ENCODE measurements at places on chromosomes 6 and 20.

DNA sequence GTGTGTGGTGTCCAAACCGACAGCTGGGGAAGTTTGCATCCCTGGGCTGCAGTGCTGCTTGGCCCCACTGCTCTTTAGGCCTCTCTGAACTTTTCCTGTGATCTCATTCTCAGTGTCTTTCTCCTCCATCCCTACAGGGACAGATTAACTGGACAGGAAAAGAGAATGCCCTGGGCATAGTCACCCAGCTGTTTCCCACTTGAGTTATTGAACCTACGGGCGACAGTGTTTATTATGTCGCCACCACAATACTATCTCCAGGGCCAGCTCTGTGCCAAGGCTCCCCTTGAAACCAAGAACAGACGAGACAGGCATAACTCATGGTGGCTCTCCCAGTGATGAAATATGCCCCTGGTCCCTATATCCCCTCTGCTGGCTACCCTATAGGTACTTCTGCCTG lies 147.8 kb upstream of the EPHA7 start:
- no peak for DNase-seq

- DNase-seq = no peak
Measured at GRCh38 chr6:116280161-116280932, 617 bp upstream of the TSPYL1 start.

- no peak for DNase-seq
Measured at GRCh38 chr6:16442031-16442430, 203.6 kb downstream of the GMPR start.

GRCh38 chr6:42530751-42531150 lies 33.1 kb upstream of the UBR2 start:
- DNase-seq = no peak

DNA sequence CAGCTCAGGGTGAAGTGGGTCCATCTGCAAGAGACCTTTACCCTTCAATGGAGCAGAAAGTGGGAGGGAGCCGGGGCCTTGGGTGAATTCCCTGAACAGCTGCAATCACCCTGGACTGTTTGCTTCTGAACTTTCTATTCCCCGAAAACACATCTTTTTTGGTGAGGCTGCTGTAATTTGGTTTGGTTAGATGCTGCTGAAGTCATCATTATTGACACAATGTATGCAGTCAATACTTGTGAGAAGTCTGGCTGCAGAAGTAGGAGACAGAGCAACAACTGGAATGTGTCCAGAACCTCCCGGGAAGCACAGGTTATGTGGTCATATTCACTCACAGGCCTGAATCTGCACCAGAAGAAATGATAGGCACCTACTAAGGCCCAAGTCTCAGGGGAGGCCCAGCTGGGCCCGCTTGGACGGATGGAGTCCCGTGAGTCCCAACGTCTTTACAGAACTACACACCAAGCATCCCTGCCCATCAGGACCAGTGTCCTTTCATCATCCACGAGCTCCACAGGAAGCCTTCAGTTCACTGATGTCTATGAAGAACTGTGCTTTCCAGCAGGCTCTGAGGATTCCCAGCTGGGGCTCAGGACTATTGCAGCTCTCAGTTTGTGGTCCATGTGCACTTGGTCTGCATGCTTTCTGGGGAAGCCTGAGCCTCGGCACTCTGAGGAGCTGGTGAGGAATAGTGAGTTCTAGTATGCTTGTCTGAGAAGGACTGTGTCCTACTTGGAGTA lies 177.6 kb downstream of the THBS2 start:
- no peak for DNase-seq

GRCh38 chr6:118770112-118770788 lies 118.9 kb upstream of the CEP85L start:
- no peak for DNase-seq

DNA sequence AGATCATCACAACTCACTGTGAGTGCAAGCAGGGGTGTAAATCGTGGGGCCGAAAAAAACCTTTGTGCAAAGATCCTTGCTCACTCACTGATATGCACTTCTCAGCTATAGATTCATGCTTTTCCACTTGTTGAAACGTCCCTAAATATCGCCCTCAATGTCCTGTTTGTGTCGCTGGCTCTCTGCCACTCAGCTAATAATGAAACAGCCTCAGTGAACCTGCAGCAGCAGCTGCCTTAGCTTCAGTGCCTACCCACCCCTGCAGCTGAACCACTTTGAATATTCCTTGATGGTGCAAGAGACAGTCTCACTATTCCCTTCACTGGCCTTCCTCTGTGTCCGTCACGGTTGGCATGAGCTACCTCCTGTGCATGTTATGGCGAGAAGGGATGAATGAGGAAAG lies 128.9 kb upstream of the NAA20 start:
- DNase-seq = no peak

DNA sequence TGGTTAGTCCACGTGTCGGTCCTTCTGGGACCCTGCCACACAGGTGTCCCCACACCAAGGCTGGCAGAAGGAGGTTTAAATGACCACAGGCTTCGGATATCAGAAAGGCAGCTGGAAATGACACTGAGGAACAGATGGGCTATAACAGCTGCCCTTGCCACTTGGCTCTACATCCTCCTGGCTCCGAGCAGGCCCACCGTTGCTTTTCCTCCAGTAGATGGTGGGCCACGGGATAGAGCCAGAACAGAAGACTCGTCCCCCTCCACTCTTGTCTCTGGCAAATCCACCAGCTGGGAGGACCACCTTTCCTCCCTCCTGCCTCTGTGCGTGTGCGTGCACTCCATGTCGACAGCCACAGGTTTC lies 17.6 kb downstream of the WRNIP1 start:
- DNase-seq = no peak

DNA sequence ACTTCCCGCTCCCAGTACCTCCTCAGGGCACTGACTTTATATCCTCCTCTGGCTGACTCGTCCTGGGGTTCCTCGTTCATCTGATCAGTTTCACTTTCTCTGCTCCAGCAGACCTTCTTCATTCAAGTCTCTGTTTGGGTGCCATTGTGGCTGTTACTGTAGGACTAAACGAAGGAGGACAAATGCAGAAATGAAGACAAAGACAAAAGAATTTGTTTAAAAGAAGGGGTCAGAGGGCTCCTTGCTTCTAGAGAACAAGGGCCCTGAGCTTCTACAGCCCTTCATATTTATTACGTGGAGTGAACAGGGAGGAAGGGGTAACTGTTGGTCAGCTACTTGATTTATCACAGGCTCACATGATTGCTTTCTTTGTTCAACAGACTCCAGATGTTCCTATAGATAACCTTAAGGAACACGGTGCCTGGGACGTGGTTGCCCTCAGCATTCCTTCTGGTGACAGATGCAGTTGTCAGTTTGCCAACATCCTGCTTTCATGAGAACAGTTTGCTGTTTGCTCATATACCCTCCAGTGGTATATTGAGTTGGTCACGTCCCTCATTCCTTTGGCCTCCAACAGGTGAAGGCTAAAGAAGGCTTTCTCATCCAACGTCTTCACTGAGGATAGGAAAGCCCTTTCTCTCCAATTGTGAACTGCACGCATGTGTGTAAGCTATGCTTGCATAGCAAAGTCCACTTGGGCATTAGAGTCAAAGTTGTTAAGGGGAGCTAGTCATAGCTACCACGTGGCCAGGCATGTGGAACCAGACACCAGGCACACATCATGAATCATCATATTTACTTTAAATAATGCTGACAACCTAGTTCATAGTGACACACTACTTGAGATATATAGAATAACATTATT lies 69.1 kb upstream of the BTN3A2 start:
- DNase-seq = no peak

GRCh38 chr6:13467216-13467600 lies 20.2 kb downstream of the GFOD1 start:
- no peak for DNase-seq

DNA sequence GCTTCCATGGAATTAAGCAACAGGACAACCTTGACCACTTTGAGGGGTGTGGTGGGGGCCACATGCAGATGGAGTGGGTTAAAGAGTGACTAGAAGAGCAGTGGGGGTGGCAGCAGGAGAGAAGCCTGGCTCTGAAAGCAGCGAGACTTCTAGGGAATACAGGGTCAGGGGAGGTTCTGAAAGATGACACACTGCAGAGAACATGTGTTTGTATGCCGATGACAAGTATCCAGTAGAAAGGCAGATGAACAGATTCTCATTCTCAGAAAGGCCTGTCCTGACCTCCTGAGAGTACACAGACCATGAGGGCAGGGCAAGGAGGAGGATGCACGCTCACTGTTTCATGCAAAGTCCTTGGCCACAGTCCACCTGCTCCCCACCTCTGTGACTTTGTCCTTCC lies 2.9 kb downstream of the LPA start:
- DNase-seq = no peak

DNA sequence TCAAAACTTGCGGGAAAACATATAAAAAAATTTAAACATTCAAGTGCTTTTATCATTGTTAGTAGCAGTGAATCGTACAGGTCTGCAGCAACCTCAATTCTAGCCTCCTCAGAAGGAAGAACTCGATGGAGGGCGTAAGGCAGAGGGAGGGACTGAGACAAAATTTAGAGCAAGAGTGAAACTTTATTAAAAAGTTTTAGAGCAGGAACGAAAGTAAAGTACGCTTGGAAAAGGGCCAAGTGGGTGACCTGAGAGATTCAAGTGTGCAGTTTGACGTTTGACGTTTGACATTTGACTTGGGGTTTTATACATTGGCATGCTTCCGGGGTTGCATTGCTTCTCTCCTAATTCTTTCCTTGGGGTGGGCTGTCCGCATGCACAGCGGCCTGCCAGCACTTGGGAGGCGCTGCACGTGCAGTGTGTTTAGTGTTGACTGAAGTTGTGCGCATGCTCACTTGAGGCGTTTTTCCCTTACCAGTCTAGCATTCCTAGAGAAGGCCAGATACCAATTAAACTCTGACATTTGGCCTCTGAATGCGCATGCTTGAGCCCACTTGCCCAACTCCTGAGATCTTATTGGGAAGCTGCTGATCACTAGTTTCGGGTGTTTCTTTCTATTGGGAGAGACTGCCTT lies 82.6 kb downstream of the TBX18 start:
- no peak for DNase-seq

- peak; percentile 57 for DNase-seq
Measured at GRCh38 chr20:23294166-23294565, 56.4 kb upstream of the NXT1 start.

- no peak for DNase-seq
Measured at GRCh38 chr20:479487-479886, 17.2 kb upstream of the TBC1D20 start.

DNA sequence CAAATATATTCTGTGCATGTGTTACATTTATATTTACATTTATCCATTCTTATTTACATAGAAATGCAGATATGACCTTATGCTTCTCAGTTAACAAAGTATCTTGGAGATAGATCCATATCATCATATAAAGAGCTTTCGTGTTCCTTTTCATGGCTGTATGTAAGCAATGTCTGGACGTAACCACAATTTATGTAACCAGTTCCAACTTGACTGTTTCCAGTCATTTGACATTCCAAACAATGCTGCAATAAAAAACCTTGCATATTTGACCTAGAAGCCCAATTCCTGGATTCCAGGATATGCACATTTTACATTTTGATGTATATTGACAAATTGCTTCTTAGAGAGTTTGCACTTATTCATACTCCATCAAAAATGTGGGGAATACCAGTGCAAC lies 113.7 kb upstream of the F13A1 start:
- DNase-seq = no peak

DNA sequence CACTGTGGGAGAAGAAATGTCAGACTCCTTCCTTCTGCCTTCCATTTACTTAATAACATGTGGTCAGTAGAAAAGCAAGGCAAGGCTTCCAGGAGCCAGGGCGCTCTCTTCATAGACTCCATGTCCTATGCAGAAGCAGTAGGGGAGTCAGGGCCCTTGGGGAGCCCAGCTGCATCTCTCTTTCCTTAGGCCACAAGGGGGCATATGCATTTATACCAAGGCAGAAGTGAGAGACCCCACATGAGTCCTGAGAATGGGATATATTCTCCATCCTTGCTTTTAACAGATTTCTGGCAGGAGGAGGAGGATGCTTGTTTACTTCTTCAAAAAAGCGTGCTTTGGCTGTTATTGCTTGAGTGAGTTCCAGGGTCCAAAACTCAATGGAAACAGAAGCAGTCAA lies 198.5 kb downstream of the HIVEP2 start:
- DNase-seq = no peak

DNA sequence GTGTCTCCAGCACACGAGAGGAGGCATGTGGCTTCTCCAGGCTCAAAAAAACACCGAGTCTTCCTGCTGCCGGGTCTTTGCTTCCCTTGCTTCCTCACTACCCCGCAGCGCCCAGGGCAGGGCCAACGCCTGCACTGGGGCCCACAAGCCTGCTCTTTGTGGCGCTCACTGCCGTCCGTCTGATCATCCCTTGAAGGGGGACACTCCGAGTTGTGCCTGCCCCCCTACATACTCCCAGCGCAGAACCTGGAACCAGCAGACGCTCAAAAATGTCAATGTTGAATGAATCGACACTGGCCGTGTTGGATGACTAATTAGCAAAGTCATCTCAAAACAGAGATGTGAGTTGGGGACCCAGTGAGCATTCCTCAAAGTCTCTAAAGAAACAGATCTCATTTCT lies 8.1 kb upstream of the ARFGAP1 start:
- no peak for DNase-seq

DNA sequence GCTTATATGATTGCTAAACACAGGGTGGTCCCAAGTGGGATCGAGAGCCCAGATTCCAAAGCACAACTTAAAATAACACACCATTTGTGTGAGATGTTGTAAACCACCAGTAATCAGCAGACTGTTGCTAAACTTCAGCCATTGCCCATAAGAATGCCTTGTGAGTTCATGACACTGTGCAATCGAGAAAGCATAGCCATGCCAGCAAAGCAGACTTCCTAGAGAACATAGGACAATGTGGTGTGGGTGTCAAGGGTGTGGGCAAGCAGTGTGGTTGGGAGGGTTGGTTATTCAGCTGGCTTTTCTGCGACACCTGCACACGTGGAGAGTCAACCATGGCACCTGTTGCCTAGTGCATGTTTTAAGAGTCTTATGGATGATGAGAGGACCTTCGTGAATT lies 16.1 kb upstream of the CALHM6 start:
- DNase-seq = no peak

- DNase-seq = no peak
Measured at GRCh38 chr6:105514306-105514705, 111.4 kb upstream of the PREP start.

DNA sequence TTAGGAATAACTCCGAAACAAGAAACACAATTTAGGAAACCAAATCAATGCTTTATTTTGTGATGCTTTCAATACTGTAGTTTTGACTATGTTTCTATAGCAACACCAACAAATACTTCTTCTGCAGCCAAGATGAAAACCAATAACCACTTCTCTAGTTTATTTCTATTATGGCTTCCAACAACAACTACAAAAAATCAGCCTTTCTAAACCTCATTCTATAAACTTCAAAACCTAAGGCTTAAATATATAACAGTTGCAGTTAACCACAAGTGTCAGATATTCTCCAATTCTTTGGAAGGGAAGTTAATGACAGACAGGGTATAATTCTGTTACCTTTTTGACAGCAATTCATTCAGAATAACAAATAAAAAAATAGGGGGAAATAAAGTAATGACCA lies 80.9 kb downstream of the EPB41L2 start:
- DNase-seq = no peak

DNA sequence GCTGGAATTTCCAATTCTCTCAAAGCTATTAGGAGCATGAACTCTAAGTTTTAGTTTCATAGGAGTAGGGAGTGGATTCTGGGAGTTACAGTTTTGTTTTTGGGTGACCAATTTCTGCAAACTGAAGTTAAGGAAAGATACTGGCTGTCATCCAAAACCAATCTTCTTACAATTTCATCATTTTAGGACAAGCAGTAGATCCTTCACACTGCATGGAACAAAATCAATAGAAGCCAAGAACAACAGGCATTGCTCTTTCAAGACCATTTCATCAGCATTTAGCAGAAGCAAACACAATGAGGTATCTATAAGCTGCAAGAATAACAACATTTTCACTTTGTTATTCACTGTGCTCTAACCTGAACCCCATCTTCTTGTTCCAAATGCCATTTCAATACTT lies 173.0 kb downstream of the GMDS start:
- no peak for DNase-seq
